ENCODE measurements at places on chromosomes 5 and 9.

- no peak for DNase-seq
Measured at GRCh38 chr5:169637549-169638121, 560 bp downstream of the DOCK2 start.

DNA sequence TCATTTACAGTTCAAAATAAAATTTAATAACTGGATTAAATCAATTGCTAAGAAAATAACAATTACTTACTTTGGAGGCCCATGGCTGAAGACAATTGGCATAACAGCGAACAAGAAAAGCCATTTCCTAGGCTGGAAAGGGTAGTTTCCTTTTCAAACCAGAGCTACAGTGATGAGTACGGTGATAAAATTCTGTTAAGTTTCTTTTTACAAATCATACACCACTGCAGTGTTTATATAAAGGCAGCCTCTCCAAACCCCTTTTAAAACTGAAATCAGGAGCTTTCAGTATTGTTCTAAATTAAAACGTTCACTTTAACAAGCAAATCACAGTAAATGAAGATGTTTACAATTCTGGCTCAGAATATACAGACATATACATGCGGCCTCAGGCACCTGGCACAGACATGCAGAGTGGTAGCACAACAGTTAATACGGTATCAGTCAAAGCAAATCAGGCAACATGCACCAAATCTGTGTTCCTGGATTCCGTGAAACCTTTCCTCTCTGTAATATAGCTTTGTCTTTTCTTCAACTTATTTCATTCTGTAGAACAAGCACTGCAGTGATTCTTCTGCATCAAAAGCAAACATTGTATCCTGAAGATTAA, 102.9 kb downstream of the RAPGEF6 start:
- DNase-seq = no peak

GRCh38 chr9:129972816-129973215, 70.2 kb downstream of the FNBP1 start:
- DNase-seq = no peak

- DNase-seq = no peak
Measured at GRCh38 chr9:112689161-112689740, 28.7 kb downstream of the INIP start.

DNA sequence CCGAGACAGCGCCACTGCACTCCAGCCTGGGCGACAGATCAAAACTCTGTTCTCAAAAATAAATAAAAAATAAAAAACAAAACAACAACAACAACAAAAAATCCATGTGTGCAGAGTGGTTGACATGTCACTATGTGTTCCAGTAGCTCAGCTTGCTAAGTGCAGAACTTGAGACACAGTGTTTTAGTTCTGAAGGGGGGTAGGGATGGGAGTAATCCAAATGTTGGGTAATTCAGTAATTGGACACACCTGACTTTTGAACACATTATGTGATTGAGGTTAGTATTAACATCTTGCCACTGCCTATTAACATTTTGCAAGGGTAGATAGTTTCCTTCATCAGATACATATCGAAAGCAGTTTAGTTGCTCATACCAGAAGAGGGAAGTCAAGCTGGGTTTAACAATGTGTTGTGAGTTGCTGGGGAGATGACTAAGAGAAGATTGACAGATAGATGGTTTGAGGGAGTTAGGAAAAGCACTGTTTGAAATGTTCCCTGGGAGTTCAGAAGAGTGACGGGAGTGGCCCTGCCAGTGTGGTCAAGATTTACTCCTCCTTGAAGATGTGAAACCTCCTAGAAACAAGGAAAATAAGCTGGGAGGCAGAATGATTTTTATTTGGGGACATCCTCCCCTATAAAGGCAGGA, 928 bp downstream of the HACD4 start:
- DNase-seq = no peak

DNA sequence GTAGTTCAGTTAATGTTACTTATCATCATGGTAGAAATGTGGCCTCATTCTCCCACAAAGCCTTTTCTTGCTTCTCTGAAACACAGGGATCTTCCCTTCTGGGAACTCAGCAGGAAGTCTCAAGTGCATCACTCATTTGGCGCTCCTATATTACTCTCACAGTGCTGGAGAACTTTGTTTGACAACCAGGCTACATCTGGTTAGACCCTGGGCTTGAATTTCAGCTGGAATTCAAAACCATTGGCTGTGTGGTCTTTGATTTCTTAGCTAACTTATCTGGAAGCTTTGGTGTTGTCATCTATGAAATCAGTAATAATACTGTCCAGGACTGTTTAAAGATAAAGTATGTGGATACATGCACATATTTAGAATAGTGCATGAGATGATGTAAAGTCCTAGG, 1777.1 kb downstream of the MAT2B start:
- DNase-seq = no peak

DNA sequence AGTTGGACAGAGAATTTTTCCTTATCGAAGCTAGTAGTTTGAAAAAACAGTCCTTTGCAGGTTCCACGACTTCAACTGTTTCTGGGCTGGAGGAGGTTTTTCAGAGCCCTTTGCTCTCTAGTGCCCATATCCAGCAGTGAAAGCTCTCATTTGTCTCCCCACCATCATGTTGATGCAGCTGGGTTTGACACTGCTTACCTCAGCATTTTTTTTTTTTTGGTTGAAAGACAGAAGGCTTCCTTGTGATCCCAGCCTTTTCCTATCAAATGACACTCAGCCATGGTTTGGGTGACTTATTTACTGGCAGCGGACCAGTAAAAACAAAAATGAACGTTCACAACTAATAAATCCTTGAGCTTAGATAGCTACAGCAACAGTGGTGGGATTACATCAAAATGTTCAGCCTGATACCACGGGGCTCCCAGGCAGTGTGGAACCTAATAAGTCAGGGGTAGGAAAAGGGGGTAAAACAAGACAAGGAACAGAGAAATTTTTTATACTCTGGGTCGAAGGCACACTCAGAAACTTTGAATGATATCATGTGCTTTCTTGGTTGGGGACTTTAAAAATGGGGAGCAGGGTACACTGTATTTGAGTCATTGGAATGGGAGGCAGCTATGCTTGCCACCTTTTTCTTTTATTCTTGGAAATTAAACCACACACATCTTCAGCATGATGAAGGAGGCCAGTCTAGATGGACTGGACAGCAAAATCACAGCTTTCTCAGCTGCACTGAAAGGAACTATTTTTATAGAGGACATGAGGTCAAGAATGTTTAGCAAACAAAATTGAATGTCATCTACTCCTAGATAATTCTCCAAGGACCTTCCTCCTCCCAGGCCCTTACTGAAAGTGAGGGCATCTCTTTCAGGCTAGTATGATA, 308.9 kb upstream of the MPDZ start:
- no peak for DNase-seq

GRCh38 chr5:123214193-123214592, 125.2 kb downstream of the PRDM6 start:
- DNase-seq = no peak
